Activated T-cell treated with anti-CD3 and anti-CD28 coated beads, Interleukin-2, amount 50 U/mL, for 1 hour (primary cell): ENCODE measurements at places on chromosomes 5 and 9.
A peak's percentile ranks its signal among the peaks of the same experiment; 100 is the strongest.

- no peak for DNase-seq
Measured at GRCh38 chr5:54186912-54187445, 123.4 kb downstream of the ARL15 start.

- no peak for DNase-seq
Measured at GRCh38 chr9:1554081-1555035, 460.8 kb upstream of the SMARCA2 start.

GRCh38 chr9:69249337-69249736 is 75.3 kb downstream of the TJP2 start:
- no peak for DNase-seq

DNA sequence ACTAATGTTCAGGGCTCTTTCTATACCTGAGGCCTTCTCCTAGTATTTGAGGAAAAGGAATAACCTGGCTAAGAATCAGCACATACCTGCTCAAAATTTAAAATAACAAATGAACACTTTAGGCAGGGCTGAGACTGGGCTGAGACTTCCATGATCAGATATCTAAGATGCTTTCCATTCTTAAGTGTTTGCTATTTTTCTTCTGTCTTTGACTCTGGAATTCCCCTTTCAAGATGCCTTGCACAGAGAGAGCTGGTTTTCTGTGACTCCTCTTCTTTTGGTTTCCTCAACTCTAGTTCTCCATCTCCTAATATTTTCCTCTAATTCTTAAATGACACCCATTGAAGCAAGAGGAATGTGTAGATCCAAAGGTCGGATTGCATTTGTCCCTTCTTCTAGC is 61.1 kb downstream of the DPYSL3 start:
- DNase-seq = no peak

DNA sequence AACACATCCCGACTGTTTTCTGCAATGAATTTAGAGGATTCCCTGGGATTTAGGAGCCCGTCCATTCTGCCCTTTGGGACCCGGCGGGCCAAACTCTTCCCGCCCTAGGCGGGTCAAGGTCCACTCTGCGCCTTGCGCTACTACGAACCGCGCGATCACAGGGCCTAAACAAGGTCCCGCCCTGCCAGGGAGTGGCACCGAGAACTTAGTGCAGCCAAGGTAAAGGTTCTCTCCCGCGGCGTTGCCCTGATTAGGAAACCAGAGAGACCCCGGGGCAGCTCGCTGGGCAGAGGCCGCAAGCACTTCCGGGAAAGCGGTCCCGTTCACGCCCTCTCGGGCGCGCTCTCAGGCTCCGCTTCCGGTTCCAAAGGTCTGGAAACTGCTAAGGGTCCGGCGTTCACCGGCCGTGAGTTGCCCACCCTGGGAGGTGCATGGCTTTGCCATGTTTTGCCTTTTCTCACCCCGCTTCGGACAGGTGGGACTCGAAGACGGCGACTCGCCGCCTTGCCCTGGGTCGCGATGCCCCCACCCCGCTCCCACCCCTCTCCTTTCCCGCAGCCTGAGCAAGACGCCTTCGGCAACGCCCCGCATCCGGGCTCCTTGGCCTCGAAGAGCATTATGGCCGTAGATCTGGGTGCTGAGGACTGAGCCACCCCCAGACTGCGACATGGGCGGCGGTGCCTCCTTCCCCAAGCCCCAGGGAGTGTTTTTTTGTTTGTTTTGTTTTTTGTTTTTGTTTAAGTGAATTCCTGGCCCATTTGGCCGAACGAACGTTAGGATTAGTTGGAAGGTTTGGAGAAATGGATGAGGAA is 23.4 kb downstream of the HNRNPK start:
- DNase-seq = peak; percentile 62
